ENCODE measurements at places on chromosomes 16 and 17.

- DNase-seq, result no peak
These were observed 10.2 kb downstream of the CIBAR2 start for GRCh38 chr16:85101956-85102630.

- no peak for DNase-seq
These were observed 8.7 kb downstream of the DLX4 start for GRCh38 chr17:49977463-49978389.

DNA sequence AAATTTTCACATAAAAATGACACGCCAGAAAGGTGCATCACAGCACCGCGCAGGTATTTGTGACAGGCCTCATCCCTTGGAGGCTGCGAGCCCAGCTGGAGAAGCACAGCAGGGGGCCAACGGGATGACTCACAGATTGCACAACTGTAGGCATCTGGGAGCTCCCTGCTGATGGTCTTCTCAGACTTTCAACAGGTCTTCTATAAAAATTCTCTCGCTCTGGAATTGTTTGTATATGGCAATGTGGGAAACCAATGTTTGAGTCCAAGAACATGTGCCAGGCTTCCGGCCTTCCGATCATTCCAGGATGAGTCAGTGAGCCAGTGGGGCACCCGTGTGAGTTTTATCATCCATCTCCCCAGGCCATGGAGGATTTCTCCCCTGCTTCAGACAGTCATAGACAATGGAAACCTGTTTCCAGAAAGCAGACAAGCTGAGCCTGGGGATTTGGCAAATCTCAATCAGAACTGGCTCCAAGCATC is 24.1 kb upstream of the ADORA2B start:
- DNase-seq, result no peak

GRCh38 chr16:88924834-88925539 is 52.0 kb downstream of the CBFA2T3 start:
- DNase-seq, result peak; percentile 77

DNA sequence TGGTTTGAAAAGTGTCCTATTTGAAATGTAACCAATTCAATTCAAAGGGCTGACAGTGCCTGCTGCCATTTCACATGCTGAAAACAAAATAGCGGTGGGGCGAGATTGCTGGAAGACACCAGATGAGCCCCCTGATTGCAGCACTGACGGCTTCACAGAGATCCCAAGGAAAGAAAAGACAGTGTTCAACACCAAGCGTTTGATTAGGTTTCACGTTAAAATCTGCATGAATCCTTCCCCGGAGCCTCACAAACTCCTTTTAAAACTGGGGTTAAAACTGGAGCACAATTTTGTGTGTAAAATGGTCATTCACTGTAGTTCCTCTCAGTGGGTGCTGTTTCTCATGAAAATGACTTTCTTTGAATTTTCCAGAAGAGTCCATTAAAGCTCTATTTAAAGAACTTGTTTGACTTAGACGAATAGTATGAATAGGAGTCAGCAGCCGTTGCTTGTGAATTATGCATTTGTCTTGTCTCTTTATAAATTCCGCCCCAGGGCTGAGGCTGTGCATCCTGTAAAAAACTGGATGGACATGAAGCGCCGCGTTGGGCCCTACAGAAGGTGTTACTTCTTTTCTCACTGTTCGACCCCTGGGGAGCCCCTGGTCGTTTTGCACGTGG is 8.8 kb downstream of the MLYCD start:
- DNase-seq, result no peak

GRCh38 chr17:64183815-64184214 is 53.9 kb upstream of the ERN1 start:
- DNase-seq, result no peak

Measured in stimulated activated naive B cell treated with anti-CD40 and anti-IgM and Interleukin-4, amounts not matched to agents 10 μg/mL and 1 μg/mL and 100 μg/mL, for 72 hours (primary cell).